ENCODE measurements at places on chromosomes 1 and 21.

- DNase-seq = no peak
These were observed 3.0 kb upstream of the C1orf159 start for GRCh38 chr1:1118876-1119220.

DNA sequence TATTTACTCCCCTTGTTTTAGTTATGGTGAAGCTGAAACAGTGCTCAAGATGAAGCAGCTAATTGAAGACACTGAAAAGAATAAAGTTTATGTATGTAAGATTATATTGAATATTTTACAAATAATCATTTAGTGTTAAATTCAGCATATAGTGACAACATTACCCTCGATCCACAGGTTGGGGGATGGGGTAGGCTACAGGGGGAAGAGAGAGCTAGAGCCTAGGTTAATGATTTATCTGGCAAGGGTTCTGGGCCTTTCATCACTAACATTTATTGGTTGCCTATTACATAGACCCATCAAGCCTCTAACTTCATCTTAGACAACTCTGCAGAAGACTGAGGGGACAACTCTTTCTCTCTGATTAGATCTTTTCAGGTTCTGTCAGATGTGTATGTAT is 21.3 kb downstream of the ZCCHC17 start:
- DNase-seq = no peak

- DNase-seq = peak; percentile 65
These were observed 2.3 kb downstream of the IL6R start for GRCh38 chr1:154407198-154408091.

DNA sequence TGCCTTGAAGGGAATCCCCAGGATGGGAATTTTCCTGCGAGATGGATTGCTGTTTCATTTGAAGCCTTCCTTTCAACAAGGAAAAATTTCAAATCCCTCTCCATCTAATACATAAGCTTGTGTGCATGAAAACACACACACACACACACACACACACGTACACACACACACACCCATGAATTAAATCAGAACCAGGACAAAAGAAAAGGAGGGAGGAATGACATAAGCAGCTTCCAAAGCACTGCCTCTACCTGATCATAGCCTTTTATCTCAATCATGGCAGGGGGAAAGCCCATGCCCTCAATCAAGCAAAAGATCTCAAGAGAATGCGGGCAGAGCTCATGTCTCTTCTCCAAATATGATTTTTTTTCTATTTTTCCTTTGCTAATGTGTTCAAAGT is 139.7 kb downstream of the SLC44A5 start:
- DNase-seq = no peak

GRCh38 chr1:172578586-172578985 is 45.6 kb downstream of the SUCO start:
- DNase-seq = no peak

GRCh38 chr1:28855469-28855951 is 43.5 kb downstream of the OPRD1 start:
- DNase-seq = no peak

GRCh38 chr21:29117372-29117955 is 13.0 kb upstream of the MAP3K7CL start:
- no peak for DNase-seq

DNA sequence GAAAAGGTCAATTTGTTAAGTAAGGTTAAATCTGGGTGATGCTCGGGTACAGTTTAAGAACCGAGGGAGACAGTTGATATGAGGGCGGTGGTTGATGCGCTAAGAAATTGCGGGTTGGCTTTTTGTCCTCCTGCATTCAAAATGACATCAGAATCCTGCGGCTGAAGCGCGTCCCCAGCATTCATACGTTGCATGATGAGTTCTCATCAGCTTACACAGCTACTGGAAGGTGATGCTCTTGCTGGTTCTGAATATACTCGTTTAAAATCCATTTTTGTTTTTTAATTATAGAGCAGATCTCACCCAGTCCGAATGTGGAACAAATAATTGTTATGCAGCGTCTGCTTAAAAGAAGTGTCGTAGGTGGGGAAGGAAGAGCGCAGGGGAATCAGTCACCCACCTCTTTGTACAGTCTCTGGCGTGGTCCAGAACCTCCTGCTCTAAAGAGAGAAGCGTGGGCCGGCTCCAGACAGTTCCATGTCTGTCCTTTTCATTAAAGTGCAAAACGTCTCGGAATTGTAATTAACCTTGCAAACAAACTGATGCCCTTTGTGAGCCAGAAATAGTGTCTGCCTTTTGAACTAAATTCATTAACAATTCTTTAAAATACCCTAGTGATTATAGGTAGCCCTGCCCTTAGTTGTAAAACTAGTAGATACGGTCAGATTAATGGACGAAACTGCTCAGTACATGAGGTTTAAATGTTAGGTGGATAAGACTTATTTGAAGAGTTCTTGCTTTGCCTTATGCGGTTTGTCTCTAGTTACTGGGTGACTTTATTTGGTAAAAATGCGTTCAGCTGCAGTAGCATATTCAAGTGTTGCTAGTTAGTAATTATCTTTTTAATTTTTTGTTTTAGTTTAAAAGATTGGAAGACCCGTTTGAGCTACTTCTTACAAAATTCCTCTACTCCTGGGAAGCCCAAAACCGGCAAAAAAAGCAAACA is 741 bp downstream of the RGS2 start:
- peak; percentile 49 for DNase-seq

Data from stimulated activated CD4-positive, alpha-beta T cell treated with anti-CD3 and anti-CD28 coated beads, Interleukin-15, amount 100 ng/mL, for 48 hours (primary cell).